ENCODE measurements at places on chromosomes 13 and 19. TPM values are rescaled to one million over a fixed set of nuclear protein-coding genes. Genes with fewer than 3 reads are reported as not detected.
A peak's percentile ranks its signal among the peaks of the same experiment; 100 is the strongest.

The GARIN5B gene
- total RNA-seq: not detected

The ZGLP1 gene
- total RNA-seq: 2.0 TPM

The AKAP8 gene
- total RNA-seq: 56.2 TPM

The PTH2 gene
- total RNA-seq: not detected

The PGLYRP1 gene
- not detected for total RNA-seq

The ARHGEF7 gene
- total RNA-seq: 72.3 TPM

The GZMM gene
- 37.6 TPM for total RNA-seq

GRCh38 chr13:44140888-44141724, 232.5 kb upstream of the SERP2 start:
- peak; percentile 65 for DNase-seq

GRCh38 chr13:105918842-105919741, 616.4 kb downstream of the EFNB2 start:
- no peak for DNase-seq

DNA sequence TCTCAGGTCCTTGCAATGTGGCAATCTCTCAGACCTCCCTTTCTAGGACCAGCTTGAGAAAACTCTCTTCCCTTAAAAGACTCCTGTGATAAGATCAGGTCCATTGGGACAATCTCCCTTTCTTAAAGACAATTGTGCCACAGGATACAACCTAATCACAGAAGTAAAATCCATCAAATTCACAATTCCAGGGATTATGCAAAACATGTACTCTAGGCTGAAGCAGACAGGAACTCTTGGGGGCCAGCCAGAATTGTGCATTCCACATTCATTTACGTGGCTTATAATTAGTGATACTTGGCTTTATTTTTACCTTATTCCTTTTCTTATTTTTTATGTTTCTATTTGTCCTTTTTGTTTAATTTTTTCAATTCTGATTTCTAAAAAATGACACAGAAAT, 257.9 kb downstream of the KLF12 start:
- DNase-seq: no peak

DNA sequence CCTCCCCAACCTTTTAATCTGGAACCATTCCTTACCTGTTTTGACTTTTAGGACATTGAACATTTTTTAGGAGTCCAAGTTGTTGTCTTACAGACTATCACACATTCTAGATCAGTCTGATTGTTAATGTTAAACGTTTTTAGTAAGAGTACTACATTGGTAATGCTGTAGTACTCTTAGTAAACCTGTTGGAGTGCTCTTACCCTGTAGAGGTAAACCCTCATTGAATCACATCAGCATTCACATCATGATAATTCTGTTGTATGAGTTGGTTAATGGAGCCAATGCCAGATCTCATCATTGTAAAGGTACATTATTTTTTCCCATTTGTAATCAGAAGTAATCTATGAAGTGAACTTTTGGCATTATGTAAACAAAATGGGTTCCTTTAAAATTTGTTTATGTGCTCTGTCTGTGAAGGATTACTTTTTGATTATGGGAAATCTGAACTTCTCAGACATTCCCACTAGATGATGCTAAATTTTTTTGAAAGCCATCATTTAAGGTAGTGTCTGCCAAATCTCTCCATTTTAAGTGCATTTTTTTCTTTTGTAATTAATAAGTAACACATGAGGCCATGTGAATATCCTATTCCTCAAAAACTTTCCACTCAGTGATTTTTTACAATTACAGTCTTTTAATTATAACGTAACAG, 55.2 kb downstream of the VWA8 start:
- DNase-seq: no peak

- DNase-seq: no peak
Measured at GRCh38 chr13:76707360-76707759, 178.8 kb downstream of the KCTD12 start.

GRCh38 chr13:50914848-50915247, 5.3 kb downstream of the RNASEH2B start:
- DNase-seq: peak; percentile 56

DNA sequence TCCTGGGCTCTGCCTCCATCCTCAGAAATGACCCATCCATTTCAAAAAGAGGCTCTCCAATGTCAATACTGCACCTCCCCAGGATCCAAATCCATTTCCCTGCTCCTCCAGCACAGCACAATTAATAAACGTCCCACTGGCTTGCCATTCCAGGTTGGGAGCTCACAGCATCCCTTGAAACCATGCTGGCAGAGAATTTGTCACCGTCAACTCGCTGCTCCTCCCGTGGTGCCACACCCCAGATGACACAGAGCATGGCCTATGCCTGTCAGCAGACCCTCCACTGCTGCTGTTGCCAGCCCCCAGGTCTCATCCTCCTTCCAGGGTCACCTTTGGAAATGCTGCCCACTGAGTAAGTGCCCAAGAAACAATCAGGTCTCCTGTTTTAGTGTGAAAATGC, 53.0 kb upstream of the UQCRFS1 start:
- no peak for DNase-seq

- no peak for DNase-seq
Measured at GRCh38 chr13:46637213-46637612, 84.2 kb downstream of the LRCH1 start.

DNA sequence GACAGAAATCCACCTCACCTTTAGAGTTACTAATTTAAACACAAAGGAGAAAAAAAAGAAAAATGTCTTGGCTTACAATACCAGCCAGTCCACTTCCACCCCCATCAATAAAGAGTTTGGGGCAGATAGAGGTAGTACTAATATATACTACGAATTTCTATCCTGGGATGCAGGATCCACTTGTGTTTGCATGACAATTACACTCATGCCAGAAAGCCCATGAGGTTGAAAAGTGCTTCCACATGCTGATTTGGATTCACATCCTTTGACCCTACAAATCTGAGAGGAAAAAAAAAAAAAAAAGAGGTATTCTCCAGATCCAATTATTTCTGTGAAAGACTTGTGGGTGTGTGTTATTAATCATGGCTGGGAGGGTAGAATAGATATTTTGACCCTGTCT, 335.2 kb downstream of the SLITRK1 start:
- DNase-seq: no peak

DNA sequence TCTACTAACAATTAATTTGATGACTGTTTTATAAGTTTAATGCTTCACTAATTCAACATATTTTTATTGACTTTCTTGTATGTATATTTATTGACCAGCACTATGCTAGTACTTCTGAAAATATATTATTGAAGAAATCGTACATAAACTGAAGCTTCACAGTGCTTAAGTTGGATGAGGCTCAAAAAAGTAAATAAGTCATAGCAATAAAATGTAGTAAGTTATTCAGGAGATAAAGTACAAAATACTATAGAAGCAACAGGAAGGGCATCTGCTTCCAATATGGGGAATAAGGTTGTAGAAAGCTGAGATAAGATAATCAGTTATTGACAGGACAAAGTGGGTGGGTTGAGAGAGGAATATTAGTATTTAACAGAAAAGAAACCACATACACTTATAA, 944.9 kb upstream of the MIR17HG start:
- DNase-seq: no peak

- DNase-seq: no peak
Measured at GRCh38 chr19:30743702-30744101, 371.5 kb downstream of the ZNF536 start.

GRCh38 chr13:40132249-40132648, 476.8 kb downstream of the COG6 start:
- DNase-seq: peak; percentile 85

- DNase-seq: peak; percentile 47
Measured at GRCh38 chr13:39788102-39788501, 132.6 kb downstream of the COG6 start.

DNA sequence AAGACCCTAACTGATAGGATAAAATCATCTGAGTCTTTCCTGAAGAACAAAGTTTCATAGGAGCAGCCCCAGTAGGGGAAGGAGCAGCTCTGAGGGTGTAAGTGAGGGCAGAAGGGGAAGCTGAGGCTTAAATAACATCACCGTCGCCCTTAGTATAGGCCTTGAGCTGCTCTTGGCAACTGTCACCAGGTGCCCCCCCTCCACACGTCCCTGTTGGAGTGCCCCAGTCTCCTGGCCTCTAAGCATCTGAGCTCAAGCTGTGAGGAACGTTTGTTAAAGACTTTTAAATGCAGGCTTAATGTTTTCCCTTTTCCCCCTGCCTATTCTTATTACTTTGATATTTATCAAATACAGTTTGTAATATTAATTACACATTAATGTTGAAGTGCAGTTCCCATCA, 170.6 kb downstream of the ZIC5 start:
- no peak for DNase-seq

- no peak for DNase-seq
Measured at GRCh38 chr13:114264886-114265611, 16.4 kb upstream of the UPF3A start.

- no peak for DNase-seq
Measured at GRCh38 chr19:34165295-34165738, 7.0 kb upstream of the LSM14A start.

DNA sequence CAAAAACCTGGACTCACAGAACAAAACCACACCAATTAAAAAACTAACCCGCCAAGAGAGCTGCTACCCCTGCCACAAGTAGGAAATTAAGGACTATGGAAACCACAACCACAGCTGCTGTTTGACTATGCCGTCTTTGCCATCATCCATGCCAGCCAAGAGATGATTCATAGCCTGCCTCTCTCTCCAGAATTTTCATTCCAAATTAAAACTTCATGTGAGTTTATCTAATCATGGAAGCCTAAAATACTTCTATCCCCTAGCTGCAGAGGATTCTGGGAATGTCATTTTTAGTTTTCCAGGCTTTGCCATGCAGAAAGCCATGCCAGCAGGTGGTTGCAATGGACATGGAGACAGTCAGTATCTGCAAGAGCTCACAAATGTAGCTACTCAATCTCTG, 27.6 kb upstream of the GTF2F2 start:
- DNase-seq: no peak

DNA sequence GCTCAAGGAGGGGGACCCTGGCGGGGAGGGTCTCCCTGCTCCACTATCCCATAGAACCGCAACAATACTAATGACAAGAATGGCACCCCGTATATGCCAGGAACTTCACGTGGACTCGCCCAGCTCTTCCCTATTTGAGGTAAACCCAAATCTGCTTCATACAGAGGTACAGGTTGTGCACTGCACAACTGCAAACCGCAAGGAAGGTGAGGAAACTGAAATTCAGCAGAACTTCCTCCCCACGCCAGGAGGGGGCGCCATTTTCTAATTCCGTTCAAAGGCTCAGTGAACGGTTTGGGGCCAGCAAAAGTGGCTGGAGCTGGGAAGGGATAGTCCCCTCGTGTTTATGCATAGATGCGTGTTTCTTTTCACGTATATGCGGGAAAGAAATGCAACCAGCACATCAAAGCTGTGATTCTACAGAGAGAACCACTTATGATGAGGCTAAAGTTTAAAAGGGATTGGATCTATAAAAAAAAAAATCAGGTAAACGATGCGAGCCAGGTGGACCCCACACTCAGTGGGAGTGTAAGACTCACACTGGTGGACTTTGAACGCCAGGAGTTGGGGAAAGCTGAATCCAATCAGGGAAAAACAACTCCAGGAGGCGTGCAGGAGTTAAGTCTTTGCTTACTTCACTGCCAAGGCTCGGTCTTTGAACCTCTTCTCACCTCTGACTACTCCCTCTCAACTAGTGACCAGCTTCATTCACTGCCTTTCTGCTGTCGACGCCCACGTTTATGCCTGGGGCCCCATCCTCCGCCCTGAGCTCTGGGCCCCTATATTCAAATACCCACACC, 20.3 kb downstream of the C19orf81 start:
- DNase-seq: peak; percentile 84

DNA sequence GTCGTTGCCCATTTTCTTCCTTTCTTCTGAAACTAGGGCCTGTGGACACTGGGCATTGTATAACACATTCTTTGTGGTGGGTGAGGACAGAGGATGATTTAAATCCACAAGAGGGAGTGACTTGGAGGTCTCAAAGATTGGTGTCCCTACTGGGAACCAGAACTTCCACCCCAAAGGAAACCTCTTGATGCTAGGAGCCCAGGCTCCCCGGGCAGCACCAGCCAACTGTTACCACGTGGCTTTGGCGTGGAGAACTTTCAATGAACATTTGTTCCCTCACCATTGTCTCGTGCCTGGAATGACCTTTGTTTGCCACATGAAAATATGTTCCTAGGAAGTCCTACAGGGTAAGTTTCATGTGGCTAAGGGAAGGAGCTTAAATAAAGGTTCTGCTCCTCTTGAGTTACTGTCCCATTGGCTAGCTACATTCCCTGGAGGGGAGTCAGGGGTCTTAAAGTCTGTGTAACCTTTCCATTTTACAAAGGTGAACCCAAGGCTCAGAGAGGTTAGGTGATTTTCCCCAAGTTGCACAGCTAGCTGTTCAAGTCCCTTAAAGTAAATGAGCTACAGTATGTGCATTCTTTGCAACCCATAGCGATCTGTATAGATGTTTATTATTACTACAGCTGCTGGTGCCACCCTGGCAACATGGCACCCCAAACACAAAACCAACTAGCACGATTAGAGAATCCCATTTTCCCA, 5.0 kb upstream of the CDX2 start:
- no peak for DNase-seq

DNA sequence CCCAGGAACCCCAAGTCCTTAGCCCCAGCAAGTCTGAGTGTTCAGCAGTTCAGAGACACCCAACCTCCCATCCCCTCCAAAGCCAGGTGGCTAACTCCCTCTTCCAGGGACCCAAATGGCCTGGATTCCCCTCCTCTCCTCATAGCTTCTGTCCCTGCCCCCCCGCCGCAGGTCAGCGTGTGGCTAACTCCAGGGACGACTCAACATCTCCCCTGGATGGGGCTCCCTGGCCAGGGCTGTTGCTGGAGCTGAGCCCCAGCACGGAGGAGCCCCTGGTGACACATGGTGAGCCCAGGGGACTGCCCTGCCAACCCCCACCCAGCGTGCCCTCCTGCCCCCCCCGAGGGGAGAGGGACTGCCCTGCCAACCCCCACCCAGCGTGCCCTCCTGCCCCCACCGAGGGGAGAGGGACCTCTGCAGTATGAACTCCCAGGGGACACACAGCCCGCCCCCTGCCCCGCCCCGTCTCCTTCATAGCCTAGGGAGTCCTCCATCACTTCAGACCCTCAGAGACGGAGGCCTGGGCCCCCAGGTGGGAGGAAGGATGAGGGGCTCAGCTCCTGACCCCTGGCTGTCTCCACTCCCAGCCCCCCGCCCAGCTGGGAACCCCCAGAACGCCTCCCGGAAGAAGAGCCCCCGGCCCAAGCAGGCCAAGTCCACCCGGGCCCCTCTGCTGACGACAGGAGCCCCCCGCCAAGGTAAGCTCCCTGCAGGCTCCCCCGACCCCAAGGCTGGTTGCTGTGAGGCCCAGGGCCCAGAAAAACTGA, 1.7 kb downstream of the SSC5D start:
- no peak for DNase-seq

DNA sequence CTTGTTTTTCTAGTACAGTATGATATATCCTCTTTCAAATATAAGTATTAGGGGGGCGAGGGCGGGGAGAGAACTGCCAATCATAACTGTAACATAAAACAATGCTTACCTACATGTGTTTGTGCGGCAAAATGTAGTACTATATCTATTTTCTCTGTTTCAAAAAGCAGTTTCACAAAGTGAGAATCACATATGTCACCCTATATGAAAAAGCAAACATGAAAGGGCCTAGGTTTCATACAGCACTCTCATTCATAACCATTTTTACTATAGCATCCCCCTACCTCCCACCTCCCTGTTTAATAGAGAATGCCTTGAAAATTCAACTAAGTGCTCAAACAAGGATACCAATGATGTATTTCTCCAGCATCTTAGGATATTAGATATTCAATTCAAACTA, 5.2 kb downstream of the TGDS start:
- DNase-seq: no peak

- DNase-seq: no peak
Measured at GRCh38 chr19:5335593-5335992, 5.0 kb downstream of the PTPRS start.

- DNase-seq: no peak
Measured at GRCh38 chr13:46367617-46368327, 19.3 kb downstream of the RUBCNL start.

GRCh38 chr13:92963029-92963428, 263.6 kb upstream of the GPC6 start:
- DNase-seq: no peak
